Panc1 (cell line): ENCODE measurements at places on chromosomes 13 and 19. TPM values are rescaled to one million over a fixed set of nuclear protein-coding genes. Genes with fewer than 3 reads are reported as not detected.

SPRY2 gene
- total RNA-seq = 18.2 TPM

SLAIN1 gene
- 0.49 TPM for total RNA-seq

CEACAM7 gene
- total RNA-seq = not detected

SIGLEC5 gene
- not detected for total RNA-seq

BRME1 gene
- total RNA-seq = 6.5 TPM

DMPK gene
- total RNA-seq = 119 TPM

GRCh38 chr13:100100115-100100879 is 11.4 kb downstream of the PCCA start:
- DNase-seq = no peak

- no peak for DNase-seq
These were observed 113.2 kb downstream of the TM9SF2 start for GRCh38 chr13:99614465-99614885.

GRCh38 chr13:85430216-85430794 is 368.9 kb downstream of the SLITRK6 start:
- no peak for DNase-seq

GRCh38 chr19:4140237-4140711 is 13.2 kb upstream of the CREB3L3 start:
- DNase-seq = no peak

DNA sequence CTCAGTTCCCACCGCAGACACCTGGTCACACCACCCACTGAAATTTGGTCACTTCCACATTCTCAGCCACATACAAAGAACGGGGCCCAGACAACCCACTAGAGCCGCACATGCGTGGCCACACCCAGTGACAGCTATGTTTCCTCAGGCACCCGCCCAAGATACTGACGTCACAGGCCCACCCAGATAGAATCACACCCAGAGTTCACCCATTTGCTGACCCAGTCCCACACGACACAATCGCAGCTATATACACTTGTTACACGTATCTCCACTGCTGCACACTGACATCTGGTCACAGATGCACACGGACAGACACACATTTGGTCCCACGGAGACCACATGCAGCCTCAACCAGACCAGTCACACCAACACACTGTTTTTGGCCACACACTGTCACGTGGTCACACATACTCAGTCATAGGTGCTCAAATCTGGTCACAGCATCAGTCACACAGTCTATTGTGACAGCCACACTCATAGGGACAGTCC is 2.9 kb downstream of the NUMBL start:
- DNase-seq = no peak

DNA sequence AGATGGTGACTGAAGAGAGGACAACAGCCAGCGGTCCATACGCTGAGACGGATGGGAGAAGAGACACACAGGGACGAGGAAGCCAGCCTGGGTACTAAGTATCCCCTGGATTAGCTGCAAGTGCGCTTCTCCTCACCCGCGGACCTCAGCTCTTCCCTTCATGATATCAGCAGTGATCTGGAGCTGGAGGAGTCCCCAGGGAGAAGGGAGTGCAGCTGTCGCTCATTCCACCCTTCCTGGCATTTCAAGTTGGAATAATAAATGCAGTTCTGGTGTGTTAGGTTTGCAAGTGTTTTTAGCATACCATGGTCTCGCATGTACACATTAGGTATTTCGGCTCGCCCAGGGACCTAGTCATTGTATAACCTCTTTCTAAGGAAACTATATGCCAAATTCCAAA is 88.5 kb upstream of the C1QTNF9B start:
- no peak for DNase-seq

DNA sequence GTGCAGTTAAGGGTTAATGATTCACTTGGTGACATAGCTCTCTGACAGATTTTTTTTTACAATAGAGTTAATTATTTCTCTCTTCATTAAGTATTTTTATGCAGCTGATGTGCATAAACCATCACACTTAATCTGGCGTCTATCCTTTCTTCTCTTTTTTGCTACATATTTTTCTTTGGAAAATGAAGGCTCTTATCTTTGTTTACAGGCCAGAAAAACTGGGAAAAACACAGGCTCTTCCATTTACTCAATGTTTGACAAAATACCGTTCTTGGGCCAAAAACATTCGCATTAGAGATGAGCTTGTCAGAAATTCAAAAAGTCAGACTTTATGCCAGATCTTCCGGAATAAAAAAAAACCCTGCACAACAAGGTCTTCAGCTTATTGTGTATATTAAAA is 12.0 kb downstream of the ZNF253 start:
- DNase-seq = no peak

- DNase-seq = no peak
These were observed 107.8 kb downstream of the RXFP2 start for GRCh38 chr13:31846961-31847752.

DNA sequence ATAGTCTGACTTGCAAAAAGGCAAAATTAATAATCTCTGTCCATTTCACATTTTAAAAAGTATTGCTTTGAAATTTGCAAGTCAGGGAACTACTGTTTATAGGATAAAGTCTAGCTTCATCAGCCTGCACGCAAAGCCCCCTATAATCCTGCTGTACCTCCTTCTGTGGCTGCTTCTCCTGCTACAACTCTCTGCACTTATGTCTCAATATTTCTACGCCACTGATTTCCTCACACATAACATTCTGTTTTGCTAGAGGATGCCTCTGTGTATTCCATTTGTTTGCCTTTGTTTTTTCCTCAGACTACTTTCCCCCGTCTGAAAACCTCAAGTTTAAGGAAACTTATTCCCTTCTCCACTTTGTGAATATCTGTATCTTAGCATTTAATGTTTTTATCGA is 389.9 kb downstream of the RFC3 start:
- DNase-seq = no peak

DNA sequence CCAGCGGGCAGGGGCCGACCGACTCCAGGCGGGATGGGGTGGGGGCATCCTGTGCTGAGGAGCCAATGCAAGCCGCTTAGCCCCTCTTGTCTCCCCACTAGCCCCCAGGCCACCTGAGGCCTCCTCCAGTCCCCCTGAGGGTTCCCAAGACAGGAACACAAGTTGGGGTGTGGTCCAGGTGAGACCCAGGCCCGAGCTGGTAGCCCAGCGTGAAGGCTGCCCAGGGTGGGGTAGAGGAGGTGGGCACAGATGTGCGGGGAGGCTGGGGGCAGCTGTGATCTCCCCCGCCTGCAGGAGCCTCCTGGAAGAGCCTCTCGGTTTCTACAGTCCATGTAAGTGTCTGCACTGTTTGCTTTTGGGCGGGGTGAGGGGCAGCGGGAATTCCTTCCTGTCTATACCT is 10.4 kb downstream of the TLE6 start:
- DNase-seq = no peak

DNA sequence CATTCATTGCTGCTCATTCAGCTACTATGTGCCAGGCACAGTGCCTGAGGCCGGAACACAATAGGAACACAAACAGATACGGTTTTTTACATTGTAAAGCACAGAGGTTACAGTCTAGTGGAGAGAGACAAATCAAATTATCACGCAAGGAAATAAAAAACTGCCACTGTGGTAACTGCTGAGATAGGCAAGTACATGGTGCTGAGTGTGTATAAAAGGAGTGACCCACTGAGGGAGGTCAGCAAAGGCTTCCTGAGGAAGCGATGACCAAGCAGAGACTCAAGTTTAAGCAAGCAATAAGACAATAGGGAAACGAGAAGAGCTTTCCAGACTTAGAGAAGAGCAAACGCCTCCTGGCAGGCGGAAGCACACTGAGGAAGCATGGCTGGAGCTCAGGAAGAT is 56.4 kb downstream of the NUFIP1 start:
- no peak for DNase-seq

DNA sequence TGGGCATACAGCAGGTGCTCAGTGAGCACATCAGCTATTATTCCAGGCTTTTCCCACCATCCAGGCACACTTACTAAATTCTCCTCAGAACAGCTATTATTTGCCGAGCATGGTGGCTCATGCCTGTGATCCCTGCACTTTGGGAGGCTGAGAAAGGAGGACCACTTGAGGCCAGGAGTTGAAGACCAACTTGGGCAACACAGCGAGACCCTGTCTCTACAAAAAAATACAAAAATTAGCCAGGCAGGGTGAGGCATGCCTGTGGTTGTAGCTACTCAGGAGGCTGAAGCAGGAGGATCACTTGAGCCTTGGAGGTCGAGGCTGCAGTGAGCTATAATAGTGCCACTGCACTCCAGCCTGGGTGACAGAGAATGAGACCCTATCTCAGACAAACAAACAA is 35.4 kb downstream of the PTPRS start:
- no peak for DNase-seq

DNA sequence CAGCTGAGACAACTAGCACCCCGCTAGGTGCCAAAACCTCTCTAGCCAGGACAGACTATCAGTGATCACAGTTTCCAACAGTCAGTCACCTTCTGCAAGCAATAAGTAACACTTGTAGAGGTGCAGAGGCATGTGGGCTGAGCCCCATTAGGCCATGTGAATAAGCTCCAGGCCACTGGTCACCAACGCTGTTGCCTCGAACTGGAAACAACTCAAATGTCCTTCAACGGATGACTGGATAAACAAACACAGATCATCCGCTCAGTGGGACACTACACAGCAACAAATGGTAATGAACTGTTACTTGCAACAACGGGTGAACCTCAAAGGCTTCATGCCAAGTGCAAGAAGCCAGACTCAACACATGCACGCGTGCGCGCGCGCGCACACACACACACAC is 27.5 kb upstream of the TMEM160 start:
- no peak for DNase-seq
